NCI-H1417 treated with DMSO at 0.1 percent for 48 hours (cell line): ENCODE measurements at places on chromosomes 5 and 9.

DNA sequence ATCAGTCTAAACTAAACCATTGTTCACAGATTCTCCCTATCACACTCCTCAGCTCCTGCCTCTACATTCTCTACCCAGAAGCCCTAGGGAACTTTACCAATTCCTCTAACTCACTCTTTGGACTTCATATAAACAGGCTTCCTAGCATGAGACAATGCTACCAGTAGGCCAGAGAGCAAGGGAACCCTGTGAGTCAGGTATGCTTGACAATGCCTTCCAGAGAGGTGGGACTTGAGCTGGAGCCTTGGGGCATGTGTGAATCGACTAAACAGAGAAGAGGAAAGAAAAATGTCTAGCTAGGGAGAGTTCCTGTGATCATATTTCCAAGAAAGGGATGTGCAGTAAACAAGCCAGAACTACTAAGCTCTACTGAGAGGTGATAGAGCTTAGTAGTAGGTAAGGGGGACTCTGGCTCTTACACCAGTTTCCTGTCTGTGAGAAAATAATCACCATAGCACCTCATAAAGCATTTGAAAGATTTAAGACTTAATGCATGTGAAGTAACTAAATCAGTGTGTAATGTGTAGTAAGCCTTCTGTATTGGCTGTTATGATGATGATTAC is 6.4 kb upstream of the RFK start:
- no peak for DNase-seq

GRCh38 chr9:18743971-18744370 is 270.0 kb downstream of the ADAMTSL1 start:
- no peak for DNase-seq

DNA sequence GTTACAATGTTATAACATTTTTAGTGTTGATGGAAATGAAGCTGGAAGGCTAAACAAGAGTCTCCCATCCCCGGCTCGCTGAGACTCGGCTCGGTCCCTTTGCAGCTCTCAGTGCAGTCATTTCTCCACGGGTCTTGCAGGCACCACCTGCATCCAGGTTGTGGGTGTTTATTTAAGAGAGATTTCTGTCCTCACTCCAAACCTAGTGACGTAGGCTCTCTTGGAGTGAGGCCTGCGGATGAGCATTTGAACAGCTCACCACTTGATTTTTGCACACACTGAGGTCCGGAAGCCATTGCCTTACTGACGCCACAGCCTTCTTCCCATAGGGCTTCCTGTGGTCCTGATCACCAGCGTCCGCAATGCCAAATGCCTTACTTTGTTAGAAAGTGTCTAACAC is 197.7 kb upstream of the OTULINL start:
- no peak for DNase-seq

DNA sequence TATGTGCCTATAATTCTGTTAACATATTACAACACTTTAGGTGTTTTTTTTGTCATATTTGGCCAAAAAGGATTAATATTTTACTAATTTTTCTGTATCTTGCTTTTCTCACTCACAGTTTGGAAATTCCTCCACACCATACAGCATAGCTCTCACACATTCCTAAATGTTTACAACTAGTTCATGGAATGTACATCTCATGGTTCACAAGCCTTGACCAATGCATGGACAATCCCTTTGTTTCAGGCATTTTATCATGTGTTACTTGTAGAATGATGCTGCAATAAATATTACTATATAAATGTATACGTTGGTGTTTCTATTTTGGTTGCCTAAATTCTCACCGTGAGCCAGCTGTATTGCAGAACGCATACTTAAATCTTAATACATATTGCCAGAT is 80.5 kb upstream of the SPATA31C2 start:
- no peak for DNase-seq

- no peak for DNase-seq
Measured at GRCh38 chr9:91131433-91131839, 230.3 kb downstream of the AUH start.

- no peak for DNase-seq
Measured at GRCh38 chr5:72440207-72440638, 67.0 kb downstream of the ZNF366 start.

GRCh38 chr9:68683433-68683832 is 21.6 kb upstream of the PIP5K1B start:
- no peak for DNase-seq

DNA sequence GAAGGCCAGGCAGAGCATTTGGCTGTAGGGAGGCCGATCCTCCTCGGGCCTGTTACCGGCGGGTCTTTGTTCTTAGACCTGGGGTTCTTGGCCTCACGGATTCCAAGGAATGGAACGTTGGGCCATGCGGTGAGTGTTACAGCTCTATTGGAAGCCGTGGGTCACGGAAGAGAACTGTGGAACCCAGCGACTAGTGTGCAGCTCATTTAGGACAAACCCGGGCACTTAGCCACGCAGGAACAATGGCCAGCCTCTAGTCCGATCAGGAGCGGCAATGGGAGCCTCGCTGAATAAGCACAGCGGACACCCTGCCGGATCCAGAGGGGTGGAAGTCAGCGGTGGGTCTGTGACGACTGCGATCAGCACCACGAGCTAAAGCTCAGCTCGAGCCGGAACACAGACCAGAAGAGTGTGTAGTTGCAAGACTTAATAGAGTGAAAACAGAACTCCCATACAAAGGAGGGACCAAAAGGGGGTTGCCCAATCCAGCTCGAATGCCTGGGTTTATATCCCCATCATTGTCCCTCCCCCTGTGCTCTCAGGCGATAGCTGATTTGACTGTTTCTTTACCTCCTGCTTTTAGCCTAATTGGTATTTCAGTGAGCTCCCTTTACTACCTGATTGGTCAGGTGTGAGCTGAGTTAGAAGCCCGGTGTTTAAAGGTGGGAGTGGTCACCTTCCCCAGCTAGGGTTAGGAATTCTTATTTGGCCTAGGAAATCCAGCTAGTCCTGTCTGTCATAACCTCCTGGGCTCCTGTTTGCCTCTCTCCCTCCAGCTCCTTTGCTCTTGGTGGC is 53.7 kb upstream of the RPL26L1 start:
- DNase-seq: no peak

DNA sequence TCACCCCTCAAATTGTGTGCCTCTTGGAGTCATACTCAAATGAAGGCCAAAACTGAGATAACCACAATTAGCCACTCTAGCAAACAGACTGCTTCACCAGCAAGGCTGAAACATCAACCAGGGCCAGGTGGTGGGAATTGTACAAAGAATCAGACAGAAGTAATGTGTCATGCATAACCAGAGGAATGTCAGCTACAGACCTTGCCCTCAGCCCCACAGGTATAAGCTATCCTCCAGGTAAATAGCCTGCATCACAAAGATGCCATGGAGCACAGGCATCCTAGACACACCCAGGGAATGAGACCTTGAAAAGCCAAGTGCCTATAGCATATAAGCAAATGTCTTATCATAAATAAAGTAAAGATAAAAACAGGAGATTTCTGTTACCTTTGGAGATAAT is 242.7 kb downstream of the CETN3 start:
- DNase-seq: no peak

DNA sequence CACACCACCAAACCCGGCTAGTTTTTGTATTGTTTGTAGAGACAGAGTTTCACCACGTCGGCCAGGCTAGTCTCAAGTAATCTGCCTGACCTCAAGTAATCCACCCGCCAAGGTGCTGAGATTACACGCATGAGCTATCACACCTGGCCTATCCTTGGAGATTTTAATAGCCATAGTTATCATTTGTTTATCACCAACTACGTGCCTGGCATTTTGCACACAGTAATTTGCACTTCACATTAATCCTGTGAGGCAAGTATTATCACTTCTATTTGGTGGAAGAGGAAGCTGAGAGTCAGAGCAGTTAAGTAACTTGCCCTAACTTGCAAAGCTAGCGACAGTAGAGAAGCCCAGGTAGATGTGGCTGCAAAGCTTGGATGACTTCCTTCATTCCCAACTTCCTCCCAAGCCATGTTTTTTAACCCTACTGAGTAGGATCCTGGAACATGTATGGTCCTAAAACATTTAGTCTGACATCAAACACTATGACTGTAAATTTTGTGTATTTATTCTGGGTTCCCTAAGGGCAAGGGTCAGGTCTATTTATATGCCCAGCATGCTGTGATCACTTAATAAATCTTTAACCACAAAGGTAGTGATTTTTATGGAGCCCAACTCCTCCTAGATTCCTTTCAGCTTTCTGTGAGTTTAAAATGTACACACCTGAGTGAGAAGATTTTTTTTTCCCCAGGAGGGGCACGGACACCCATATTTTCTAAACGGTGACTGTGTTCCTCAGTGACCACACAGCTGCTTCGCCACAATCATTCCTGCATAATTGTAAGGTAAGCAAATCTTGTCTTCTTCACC is 100.2 kb upstream of the RAI14 start:
- peak; percentile 32 for DNase-seq

- DNase-seq: no peak
Measured at GRCh38 chr9:125332527-125332926, 70.9 kb downstream of the GAPVD1 start.

GRCh38 chr5:107955321-107955720 is 284.6 kb upstream of the EFNA5 start:
- no peak for DNase-seq
